Activated CD4-positive, alpha-beta memory T cell treated with anti-CD3 and anti-CD28 coated beads, Interleukin-2, amount 10 ng/mL, durations not matched to agents 7 days and 5 days (primary cell): ENCODE measurements at places on chromosomes 11 and 22. TPM values are rescaled to one million over a fixed set of nuclear protein-coding genes. Genes with fewer than 3 reads are reported as not detected.

- no peak for DNase-seq
Measured at GRCh38 chr11:60891103-60891741, 15.2 kb downstream of the PRPF19 start.

GRCh38 chr11:78733031-78733430, 158.4 kb upstream of the NARS2 start:
- no peak for DNase-seq

DNA sequence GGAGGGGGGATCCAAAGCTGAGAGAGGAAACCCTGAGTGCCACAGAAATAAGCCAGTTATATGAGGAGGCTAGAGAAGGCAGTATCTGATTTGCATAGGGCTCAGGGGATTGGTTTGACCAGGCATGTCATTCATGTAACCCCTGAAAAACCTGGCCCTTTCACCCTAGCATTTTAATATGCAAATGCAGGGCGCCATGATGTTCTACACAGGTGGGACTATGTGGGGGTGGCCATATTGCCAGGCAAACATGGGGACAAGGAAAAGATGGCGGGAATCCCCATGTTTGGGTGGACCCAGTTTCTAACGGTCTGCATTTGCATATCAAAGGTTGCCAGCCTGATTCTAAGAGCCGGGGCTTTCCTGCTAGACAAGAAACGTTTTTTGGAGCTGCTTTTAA, 27.2 kb downstream of the CSF2RB start:
- no peak for DNase-seq

DNA sequence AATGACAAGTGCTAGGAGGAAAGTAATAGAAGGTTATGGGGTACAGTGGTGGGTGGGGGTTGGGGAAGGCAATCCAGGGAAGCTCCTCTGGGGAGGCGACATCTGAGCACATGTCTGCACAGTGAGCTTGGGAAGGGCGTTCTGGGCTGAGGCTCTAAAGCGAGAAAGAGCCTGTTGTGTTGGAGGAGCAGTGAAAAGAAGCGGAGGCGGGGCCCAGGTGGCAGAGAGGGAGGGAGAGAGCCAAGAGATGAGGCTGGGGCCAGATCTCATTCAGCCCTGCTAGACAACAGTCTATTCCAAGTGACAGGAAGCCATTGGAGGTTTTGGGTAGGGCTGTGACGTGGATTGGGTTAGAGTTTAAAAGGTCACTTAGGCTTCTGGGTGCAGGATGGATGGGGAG, 55.3 kb upstream of the PARVG start:
- no peak for DNase-seq

Gene CRYBB2
- total RNA-seq, result not detected
